ENCODE measurements at places on chromosomes 16 and 17. TPM values are rescaled to one million over a fixed set of nuclear protein-coding genes. Genes with fewer than 3 reads are reported as not detected.

- H3K4me3 ChIP-seq = peak overlapping the region; percentile 40
- no peaks in the 10 kb centered on the region for H3K36me3 ChIP-seq
- peaks cover 36% of the 10 kb centered on the region for H3K4me1 ChIP-seq
Measured at GRCh38 chr17:49497148-49498028, 2.3 kb downstream of the NGFR start.

- H3K4me3 ChIP-seq = peak overlapping the region; percentile 29
- DNase-seq = peak; percentile 86
- peaks cover 7% of the 10 kb centered on the region for H3K36me3 ChIP-seq
- peaks cover 75% of the 10 kb centered on the region for H3K4me1 ChIP-seq
- H3K27me3 ChIP-seq = peaks cover 6% of the 10 kb centered on the region
- H3K27ac ChIP-seq = peak overlapping the region; percentile 74
Measured at GRCh38 chr17:81923302-81924260, 4.0 kb downstream of the MAFG start.

- H3K4me3 ChIP-seq = peak overlapping the region; percentile 66
- H3K27ac ChIP-seq = peak overlapping the region; percentile 91
- DNase-seq = no peak
- peaks cover 57% of the 10 kb centered on the region for H3K4me1 ChIP-seq
- no peaks in the 10 kb centered on the region for H3K27me3 ChIP-seq
Measured at GRCh38 chr17:45061606-45062205, 589 bp downstream of the NMT1 start.

- H3K27me3 ChIP-seq = no peaks in the 10 kb centered on the region
- no peaks in the 10 kb centered on the region for H3K4me1 ChIP-seq
- H3K27ac ChIP-seq = no peak overlapping the region
Measured at GRCh38 chr17:38761612-38762011, 9.1 kb downstream of the PSMB3 start.

- H3K4me3 ChIP-seq = no peak overlapping the region
- DNase-seq = no peak
- no peaks in the 10 kb centered on the region for H3K4me1 ChIP-seq
- no peaks in the 10 kb centered on the region for H3K36me3 ChIP-seq
Measured at GRCh38 chr16:2371421-2371820, 30.9 kb upstream of the ABCA3 start.

DNA sequence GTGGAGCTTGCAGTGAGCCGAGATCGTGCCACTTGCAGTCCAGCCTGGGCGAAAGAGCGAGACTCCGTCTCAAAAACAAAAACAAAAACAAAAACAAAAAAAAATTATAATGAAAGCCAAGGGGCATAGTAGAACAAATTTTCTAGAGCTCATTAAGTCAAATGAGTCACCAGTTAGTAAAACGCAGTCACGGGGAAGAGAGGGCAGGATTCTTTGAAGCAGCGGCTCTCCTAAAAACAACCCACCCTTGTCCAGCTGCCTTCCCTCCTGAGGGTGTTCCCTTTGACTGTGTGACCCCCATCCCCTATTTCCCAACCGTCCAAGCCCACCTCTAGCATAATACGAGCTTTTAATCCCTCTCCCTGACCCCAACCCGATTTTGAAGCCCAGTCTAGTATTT lies 44.1 kb upstream of the STH start:
- no peaks in the 10 kb centered on the region for H3K4me1 ChIP-seq
- H3K27me3 ChIP-seq = no peaks in the 10 kb centered on the region
- DNase-seq = peak; percentile 11
- no peak overlapping the region for H3K27ac ChIP-seq

- H3K36me3 ChIP-seq = no peaks in the 10 kb centered on the region
- no peak overlapping the region for H3K27ac ChIP-seq
- DNase-seq = no peak
- no peak overlapping the region for H3K4me3 ChIP-seq
- no peaks in the 10 kb centered on the region for H3K27me3 ChIP-seq
Measured at GRCh38 chr17:73362697-73363096, 50.9 kb upstream of the CDC42EP4 start.

DNA sequence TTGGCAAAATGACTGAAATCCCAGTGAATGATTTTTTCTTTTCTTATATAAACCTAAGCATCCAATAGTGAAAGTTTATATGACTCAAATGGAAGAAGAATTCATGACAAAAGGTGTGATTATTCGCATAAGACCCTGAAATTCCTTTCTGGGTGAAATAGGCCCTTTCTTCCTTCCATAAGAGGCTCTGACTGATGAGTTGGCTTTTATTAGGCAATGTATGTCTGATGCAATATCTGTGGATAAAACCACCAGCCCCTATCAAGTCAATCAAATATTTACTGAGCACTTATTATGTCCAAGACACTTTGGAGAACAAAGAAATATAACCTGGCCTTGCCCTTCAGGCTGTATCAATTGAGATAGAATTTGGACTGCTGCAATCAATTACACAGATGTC lies 316.6 kb downstream of the CDH13 start:
- no peak overlapping the region for H3K4me3 ChIP-seq
- DNase-seq = no peak
- H3K4me1 ChIP-seq = peaks cover 3% of the 10 kb centered on the region
- H3K27me3 ChIP-seq = no peaks in the 10 kb centered on the region

- DNase-seq = no peak
- no peaks in the 10 kb centered on the region for H3K36me3 ChIP-seq
- no peak overlapping the region for H3K27ac ChIP-seq
- H3K27me3 ChIP-seq = no peaks in the 10 kb centered on the region
- H3K4me3 ChIP-seq = no peak overlapping the region
Measured at GRCh38 chr16:87321336-87322107, 4.3 kb upstream of the C16orf95 start.

- H3K27me3 ChIP-seq = no peaks in the 10 kb centered on the region
- H3K27ac ChIP-seq = no peak overlapping the region
- no peaks in the 10 kb centered on the region for H3K36me3 ChIP-seq
- no peak for DNase-seq
Measured at GRCh38 chr16:5639531-5639930, 541.9 kb upstream of the EEF2KMT start.

DNA sequence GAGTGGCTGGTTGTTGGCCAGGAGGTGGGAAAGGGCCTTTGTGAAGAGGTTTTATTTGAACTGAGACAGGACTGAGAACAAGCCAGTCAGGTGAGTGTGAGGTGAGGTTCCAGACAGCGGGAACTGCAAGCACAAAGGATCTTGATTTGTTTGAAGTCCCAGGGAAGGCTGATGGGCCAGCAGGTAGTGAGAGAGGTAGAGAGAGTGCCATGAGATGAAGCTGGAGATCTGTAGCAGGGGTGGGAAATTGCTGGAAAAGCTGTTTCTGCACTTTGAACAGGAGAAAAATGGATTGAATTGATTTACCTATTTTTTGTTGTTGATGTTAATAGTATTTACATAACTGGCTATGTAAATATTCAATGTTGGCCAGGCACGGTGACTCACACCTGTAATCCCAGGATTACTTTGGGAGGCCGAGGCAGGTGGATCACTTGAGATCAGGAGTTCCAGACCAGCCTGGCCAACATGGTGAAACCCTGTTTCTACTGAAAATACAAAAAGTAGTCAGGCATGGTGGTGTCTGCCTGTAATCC lies 7.7 kb upstream of the DCTPP1 start:
- no peak overlapping the region for H3K27ac ChIP-seq
- DNase-seq = no peak
- H3K36me3 ChIP-seq = no peaks in the 10 kb centered on the region
- H3K27me3 ChIP-seq = no peaks in the 10 kb centered on the region
- H3K4me1 ChIP-seq = no peaks in the 10 kb centered on the region

The HS3ST3A1 gene
- 2.5 TPM for total RNA-seq

The EVI2A gene
- total RNA-seq = 8.2 TPM

The TPSG1 gene
- 1.4 TPM for total RNA-seq

The PIGS gene
- 39.8 TPM for total RNA-seq

The IGF2BP1 gene
- 0.14 TPM for total RNA-seq

The TPSD1 gene
- total RNA-seq = not detected

Measured in sigmoid colon (tissue), 7 donors.